ENCODE measurements at places on chromosomes 16 and 17.

- DNase-seq: no peak
These were observed 51.4 kb upstream of the TMEM132E start for GRCh38 chr17:34527908-34528470.

GRCh38 chr17:37745801-37746426 is 1.1 kb upstream of the HNF1B start:
- DNase-seq: no peak

DNA sequence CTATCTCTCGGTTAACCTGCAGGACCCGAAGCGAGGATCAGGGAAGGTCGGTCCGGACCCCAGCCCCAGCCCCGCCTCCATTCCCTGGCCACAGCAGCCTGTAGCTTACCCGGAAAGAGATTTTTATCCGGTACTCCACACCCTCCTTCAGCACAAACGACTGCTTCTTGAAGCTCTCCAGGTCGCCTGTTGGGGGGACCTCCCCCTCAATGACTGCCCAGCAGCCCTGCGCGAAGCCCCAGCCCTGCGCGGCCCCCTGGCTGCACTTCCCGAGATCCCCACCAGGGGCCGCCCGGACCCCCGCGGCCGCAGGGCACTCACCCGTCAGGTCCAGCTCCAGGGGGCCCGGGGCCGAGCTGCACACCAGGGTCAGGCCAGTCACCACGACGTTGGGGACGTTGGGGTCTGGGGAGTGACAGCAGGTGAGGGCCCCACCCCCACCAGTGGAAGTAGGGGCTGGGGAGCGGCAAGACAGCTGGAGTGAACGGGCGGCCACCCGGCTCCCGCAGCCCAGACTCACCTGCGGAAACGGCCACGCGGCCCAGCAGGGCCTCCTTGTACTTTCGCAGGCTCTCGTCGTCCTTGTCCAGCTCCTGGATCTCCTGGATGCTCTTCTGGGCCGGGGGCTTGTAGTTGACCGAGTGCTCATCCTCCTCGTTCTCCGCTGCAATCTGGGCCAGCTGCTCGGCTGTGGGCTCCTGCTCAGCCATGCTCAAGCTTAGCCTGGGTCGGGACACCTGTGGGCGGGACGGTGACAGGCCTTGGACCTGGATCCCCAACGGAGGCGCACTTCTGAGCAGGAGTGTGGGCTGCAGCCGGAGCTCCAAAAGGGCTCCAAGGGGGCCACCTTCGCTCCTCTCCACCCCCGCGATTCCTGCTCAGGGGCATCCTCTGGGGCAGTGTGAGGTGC is 1.7 kb downstream of the ARHGDIA start:
- DNase-seq: peak; percentile 53

DNA sequence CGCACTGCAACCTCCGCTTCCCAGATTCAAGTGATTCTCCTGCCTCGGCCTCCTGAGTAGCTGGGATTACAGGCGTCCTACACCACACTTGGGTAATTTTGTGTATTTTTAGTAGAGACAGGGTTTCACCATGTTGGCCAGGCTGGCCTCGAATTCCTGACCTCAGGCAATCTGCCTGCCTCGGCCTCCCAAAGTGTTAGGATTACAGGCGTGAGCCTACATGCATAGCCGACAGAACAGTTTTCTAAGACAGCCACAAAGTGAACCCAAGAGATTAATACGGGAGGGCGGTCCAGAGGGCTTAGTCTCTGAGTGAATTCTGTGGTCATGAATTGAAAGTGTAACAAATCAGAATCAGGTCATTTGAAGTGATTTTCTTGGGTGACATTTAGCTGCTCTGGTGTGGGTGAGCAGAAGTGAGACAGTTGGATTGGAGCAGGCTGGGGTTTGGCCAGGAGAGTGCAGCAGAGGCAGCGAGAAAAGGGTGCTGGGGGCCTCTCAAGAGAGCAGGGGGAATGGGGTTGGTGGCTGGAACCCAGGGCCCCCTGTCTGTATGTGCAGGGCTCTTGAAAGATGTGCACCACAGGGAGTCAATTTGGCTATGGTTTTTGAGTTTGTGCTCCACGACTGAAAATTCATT is 231.4 kb upstream of the WSCD1 start:
- DNase-seq: no peak

DNA sequence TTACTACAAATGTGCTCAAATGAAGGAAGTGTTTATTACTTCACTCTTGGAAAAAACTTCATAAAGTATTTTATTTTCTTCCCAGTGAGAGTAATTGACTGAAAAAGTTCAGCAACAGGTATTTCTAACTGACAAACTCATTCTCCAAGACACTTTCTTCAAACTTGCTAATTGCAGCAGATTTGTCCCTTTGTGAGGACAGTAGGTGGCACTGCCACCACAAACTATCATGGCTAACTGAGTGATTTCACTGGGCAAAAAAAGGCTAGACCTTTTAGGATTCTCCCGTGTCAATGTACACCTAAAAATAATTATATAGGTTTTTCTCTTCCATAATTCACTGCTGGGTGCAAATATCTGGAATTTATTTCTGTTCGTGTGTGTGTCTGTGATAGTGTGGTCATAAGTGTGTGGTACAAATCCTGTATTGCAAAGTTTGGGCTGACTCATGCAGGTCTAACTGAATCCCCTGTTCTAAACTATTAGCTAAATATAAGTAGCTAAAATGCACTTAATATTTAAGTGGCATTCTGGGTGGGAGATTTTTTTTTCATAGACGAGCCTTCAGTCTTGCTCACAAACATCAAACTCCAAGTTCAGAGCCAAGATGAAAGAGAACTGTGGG is 3.9 kb downstream of the HS3ST3A1 start:
- peak; percentile 18 for DNase-seq

Measured in stimulated activated CD4-positive, alpha-beta T cell treated with anti-CD3 and anti-CD28 coated beads, Interleukin-4, amount 100 ng/mL, for 1 hour (primary cell).